ENCODE measurements at places on chromosomes 13 and 19.
A peak's percentile ranks its signal among the peaks of the same experiment; 100 is the strongest.

DNA sequence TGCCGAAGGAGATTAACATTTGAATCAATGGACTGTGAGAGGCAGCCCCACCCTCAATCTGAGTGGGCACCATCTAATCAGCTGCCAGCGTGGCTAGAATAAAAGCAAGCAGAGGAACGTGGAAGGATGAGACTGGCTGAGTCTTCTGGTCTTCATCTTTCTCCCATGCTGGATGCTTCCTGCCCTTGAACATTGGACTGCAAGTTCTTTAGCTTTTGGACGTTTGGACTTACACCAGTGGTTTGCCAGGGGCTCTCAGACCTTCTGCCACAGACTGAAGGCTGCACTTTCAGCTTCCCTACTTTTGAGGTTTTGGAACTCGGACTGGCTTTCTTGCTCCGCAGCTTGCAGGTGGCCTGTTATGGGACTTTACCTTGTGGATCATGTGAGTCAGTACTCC is 14.7 kb downstream of the NHLRC3 start:
- no peak for DNase-seq

- no peak for DNase-seq
Measured at GRCh38 chr13:75364131-75364713, 117.7 kb downstream of the TBC1D4 start.

GRCh38 chr13:97430296-97430695 is 3.7 kb upstream of the RAP2A start:
- DNase-seq, result no peak

DNA sequence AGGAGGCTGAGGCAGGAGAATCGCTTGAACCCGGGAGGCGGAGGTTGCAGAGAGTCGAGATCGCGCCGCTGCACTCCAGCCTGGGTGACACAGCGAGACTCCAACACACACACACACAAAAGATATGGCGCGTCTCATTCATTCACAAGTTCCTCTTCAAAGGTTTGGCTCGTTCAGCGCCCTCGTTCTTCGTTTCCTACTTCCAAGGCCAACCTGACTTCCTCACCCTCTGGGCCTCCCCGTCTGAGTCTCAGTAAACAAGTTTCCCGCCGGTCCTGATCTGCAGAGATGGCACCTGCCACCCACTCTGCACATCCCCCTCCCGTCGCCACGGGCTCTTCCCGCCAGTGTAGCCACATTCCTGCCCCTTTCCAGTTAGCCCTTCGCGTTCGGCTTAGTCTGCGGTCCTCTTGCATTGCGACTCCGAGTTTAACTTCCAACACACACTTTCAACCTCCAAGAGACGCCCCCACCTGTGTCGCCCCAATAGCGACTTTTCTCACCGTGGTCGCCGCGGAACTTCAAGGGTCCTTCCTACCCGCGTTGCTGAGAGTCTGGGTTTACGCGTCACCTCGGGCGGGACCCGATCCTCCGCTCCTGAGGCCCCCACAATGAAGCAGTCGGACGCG is 1.3 kb upstream of the BSG start:
- DNase-seq, result peak; percentile 32

DNA sequence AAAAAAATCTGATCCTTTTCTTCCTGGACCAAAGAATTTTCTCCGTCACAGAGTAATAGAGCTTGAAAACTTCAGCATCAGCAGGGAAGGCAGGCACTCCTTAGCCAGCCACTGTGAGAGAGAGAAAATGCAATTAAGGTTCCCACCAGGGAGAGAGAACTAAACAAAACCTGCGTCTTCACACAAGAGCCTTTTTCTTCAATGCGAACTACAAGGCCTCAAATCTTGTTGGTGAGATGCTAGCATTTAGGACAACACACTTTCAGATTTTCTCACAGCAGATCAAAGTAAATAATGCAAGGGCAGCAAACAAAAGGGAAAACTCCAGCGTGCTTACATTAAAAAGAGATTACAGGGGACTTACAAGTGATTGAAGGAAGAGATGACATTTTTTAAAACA is 80.1 kb downstream of the DACH1 start:
- DNase-seq, result no peak

DNA sequence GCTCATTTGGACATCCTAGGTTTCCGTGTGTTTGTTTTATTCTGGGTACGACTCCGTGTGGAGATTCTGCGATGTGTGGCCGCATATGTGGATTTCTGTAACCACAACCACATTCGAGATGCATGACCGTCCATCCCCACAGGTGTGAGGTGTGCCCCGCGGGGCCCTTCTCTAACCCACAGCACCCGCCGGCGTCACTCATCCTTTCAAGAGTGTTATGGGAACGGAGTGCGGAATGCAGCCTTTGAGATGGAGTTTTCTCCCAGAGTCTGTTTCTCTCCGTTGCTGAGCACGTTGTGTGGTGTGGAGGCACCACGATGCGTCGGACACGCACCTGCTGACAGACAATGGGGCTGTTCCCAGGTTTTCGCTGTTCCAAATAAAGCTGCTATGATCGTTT is 40.0 kb downstream of the C13orf46 start:
- DNase-seq, result no peak

- DNase-seq, result no peak
Measured at GRCh38 chr19:45123440-45123850, 30.5 kb downstream of the PPP1R37 start.

DNA sequence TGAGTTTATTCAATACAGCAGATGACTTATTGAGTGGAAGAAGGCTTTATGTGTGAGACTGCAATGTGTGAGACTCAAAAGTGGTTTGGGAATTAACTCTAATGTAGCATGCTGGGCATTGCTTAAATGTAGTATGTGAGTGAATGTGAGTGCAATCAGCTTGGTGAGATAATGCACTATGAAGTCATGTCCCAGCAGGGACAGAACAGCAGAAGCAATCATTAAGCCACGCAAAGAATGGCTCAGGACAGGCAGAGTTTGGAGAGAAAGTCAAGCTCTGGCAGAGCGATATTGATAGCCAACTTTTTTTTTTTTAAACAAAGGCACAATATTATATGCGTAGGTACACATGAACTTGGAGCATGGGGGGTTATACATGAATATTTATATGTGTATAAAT is 597.7 kb downstream of the GPC6 start:
- peak; percentile 20 for DNase-seq

GRCh38 chr13:86960876-86961275 is 710.3 kb upstream of the SLITRK5 start:
- DNase-seq, result no peak

- DNase-seq, result no peak
Measured at GRCh38 chr13:69704311-69704710, 403.3 kb upstream of the ATXN8OS start.

DNA sequence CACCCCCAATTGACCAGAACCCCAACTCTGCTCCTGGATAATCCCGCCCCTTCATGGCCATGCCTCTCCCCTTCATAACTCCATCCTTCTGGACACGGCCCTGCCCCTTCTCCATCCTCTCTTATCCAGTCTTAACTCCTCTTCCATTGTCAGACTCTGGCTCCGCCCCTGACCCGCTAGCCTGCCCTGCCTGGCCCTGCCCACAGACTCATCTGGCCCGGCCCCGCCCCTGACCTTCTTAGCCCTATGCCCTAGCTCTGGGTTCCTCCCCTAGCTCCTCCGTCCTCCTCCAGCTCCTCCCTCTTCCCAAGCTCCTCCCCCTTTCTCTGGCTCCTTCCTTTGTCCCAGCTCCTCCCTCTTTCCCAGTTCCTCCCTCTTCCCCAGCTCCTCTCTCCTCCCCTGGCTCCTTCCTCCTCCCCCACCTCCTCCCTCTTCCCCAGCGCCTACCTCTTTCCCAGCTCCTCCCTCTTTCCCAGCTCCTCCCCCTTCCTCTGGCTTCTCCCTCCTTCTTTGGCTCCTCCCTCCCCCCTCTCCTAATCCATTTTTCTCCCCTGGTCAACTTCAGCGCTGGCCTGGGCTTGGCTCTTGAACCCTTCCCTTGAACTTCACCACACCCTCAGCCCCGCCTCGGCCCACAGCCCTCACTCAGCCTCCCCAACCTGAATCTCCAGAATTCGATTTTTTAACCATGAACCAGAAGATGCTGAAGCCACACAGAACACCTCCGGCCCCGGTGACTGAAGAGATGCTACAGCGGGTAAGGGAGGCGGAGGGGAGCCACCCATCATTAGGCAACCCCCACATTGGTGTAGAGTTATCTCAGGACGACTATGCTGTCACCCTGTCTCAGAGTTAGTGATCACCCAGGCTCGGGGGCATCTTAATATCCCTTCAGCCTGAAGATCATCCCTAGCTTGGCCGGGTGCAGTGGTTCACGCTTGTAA is 9.2 kb upstream of the ZNF358 start:
- peak; percentile 87 for DNase-seq

DNA sequence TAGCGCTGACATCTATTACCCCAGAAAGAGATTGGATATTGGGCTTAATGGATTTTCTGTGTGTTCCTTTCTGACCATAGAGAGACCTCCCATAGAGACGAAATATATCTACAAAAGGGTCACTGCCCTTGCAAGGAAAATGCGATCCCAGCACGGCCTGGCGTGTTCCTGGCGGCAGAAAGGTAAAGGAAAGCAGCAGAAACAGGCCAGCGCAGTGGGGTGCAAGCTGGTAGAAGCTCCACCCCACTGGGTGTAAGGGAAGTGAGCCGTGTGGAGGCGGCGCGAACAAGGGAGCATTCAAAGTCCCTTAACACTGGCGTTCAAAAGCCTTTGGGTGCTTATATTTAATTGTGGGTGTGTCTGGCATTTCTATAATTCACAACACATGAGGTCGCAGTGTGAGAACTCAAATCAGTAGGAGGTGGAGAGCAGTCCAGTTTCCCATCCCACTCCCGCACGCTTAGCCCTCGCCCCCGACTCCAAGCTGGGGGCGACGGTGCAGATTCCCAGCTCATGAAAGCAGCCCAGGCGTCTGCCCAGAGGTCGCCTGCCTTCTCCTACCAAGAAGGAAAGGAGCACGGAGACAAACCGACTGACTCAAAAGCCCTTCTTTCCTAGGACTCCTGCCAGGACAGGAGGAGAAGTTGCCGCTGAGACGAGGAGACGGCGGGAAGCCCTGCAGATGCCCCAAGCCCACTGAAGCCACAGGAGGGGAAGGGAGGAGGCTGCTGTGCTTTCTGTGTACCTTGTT is 478.4 kb downstream of the FOXO1 start:
- DNase-seq, result peak; percentile 32

DNA sequence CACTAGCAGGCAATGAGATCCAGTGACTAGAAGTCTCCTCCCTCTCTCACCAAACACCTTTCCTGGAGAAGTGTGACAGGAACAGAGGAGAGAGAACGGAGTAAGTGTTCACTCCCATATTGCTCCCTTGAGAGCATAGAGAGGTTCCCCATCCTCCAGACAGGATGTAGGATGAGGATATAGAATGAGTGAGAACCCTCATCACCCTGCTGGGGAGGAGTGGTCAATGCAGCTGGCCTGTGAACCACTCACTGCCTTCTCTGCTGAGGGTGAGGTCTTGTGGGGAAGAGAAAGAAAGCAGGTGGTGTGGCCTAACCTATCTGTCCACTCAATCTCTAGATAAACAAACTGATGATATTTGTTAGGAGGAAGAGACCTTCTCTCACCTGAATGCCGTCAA is 386.6 kb downstream of the PCDH20 start:
- peak; percentile 10 for DNase-seq

GRCh38 chr13:76245920-76246319 is 609.8 kb downstream of the LMO7 start:
- DNase-seq, result no peak

GRCh38 chr13:23558675-23559536 is 11.3 kb upstream of the TNFRSF19 start:
- DNase-seq, result peak; percentile 34

DNA sequence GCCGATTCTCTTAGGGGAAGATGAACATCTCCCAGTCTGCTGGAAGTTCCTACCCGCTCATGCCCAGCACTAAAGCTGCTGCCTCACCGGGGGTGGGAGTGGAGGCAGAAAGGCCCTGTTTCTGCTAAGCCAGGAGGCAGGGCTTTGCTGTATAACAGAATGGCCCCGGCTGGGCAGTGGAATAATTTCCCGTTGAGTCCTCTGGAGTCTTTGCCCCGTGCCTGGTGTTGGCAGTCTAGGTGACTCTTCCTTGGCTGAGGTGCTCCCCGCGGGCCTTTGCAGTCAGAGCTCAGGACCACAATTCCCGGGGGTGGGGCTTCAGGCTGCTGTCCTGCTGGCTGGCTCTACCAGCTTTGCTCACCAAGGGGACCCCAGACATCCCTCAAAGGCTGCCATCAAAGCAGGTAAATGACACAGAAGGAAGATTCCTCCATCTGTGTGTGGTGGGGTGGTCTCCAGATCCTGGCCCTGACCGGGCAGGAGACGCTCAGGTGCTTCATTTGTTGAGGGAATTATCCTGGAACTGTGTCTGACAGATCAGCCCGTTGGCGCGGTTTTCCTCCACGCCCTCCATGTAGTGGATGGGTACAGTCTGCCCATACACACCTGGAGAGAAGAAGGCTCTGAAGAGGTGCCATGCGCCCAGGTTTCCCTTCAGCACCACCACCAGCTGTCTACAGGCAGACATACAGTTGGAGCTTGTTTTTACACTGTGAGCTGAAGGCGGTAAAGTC is 209.9 kb downstream of the TEX29 start:
- DNase-seq, result no peak

DNA sequence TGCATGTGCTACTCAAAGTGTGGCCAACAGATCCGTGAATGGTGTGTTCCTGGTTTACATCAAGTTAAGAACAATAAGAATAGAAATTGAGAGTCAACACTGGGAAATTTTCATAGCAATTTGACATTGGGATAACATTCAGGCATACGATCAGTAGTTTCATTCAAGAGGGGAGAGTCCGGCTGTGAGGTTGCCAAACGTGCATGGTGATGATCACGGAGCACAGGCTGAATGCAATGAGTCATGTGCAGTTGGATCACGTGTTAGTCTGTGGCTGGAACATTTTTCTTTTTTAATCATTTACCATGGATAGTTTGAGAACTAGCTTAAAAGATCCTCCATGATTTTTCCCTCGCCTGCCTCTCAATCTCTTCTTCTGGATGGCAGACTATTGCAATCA is 2.5 kb upstream of the DCT start:
- DNase-seq, result no peak

GRCh38 chr13:48579165-48579918 is 46.5 kb upstream of the RCBTB2 start:
- no peak for DNase-seq

DNA sequence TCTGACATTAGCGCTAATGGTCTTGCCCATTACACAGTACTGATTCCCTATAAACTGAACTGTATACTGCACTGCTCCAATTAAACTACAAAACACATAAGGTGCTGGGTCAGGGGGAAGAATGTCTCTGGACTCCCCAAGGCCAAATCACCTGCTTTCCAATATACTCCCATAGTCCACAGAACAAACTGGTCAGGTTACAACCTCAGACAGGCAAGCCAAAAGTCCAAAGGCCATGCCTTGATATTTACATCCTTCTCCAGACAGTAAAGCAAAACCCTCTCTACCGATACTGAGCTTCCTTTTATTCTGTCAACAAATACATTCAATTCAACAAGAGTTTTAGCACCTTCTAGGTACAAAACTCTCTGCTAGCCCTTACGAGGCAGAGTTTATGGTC is 8.9 kb downstream of the ZNF541 start:
- no peak for DNase-seq

DNA sequence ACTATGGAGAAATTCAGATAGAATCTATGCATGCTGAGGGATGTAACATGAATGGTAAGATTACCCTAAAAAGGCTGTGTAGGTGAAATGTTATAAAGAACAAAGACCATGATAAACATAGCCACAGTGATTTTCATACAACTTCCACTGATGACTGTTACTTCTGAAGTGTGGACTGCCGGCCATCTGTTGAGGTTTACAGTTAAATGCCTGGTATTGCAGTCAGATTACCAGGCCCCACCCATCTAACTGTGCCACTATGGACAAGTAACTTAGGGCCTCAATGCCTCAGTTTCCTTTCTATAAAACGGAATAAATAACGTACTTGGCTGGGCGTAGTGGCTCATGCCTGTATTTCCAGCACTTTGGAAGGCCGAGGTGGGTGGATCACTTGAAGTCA is 395.6 kb downstream of the KLF12 start:
- DNase-seq, result no peak

GRCh38 chr13:98570929-98571372 is 6.0 kb downstream of the STK24 start:
- no peak for DNase-seq

Measured in HEK293T (cell line).